ENCODE measurements at places on chromosomes 5 and 9.
A peak's percentile ranks its signal among the peaks of the same experiment; 100 is the strongest.

GRCh38 chr5:151463137-151464029, 16.0 kb downstream of the SLC36A1 start:
- no peak for DNase-seq

- peak; percentile 47 for DNase-seq
These were observed at the start of gene CDC14B for GRCh38 chr9:96619491-96620180. Gene CDC14B (minus strand): TSS chr9:96619843. CDS start chr9:96619378, 465 bp downstream.

DNA sequence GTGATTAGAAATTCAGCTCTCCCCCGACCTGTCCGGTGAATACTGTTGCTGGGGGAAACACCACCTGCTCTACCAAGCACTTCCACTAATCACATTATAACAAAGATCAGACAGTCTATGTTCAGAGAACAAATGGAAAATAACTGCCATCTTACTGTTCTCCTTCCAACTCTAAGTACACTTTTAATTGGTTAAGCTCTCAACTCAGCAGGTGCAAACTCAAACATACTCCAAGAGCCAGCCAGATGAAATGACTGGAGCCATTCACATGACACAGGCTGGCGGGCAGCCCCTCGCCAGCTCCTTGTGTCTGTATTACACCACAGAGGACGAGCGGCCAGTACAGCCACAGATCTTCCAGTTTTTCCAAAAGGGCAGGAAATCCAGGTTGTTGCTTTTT, 16.1 kb downstream of the LIFR start:
- DNase-seq = no peak

- DNase-seq = no peak
These were observed 3.6 kb downstream of the MARVELD2 start for GRCh38 chr5:69418554-69418953.

GRCh38 chr9:114112778-114113584, 13.9 kb upstream of the KIF12 start:
- no peak for DNase-seq

DNA sequence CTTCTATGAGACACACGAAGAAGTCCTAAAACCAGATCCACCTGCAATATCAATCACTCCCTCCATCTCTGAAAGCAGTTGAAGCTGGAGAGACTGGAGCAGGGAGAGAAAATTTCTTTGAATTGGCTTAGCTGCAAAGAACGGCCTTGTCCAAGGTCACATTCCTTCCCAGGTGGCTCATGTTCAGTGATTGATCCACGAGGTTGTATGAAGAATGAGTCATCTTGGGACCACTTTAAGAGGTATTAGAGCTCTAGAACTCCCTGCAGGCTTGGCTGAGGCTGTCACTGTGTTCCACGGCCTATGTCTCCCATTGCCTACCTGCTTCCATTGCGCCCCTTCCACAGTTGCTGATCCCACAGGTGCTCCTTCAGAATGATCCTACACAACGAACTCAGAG, 68.2 kb downstream of the HMHB1 start:
- no peak for DNase-seq

- DNase-seq = no peak
These were observed 18.4 kb downstream of the PTGS1 start for GRCh38 chr9:122389195-122389594.

- DNase-seq = no peak
These were observed 911 bp upstream of the PIK3R1 start for GRCh38 chr5:68214482-68215207.

- no peak for DNase-seq
These were observed 2.5 kb downstream of the SREK1IP1 start for GRCh38 chr5:64765804-64766504.

- no peak for DNase-seq
These were observed 442.7 kb upstream of the CD180 start for GRCh38 chr5:67639313-67639712.

DNA sequence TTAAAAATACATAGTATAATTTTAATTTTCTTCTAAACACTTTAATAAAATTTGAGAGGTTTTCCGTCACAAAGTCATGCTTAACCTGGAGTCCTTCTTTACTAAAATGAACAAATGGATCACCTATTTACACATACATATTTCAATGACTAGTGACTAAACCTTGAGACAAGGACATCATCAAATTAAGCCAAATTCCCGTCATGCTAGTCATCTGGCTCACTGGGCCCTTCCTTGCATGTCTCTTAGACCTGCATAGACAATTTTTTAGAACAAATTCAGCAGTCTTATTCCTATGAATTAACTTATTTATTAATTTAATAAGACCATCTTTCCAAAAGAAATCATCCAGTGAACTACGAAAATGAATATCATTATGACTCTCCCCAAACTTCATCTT, 26.6 kb downstream of the ERAP2 start:
- no peak for DNase-seq

GRCh38 chr9:81028504-81028903, 660.8 kb downstream of the TLE1 start:
- no peak for DNase-seq

DNA sequence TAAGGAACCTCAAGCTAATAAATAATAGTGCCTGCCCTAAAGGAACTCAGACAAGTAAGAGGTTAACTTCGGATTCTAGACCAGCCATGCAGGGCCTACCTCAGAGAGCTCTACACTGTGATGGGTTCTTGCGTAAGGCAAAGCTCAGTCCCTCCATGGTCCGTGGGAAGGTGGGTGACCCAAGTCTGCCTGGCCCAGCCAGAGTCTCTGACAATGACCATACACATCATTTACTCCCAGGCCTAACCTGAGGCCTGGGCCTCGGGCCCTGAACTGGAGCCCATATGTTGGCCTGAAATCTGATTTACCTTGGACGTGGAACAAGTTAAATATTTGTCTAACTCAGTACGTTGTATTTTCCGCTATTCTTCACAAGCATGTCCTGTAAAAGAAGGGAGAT, 55.1 kb downstream of the TMEM174 start:
- DNase-seq = no peak

- no peak for DNase-seq
These were observed 42.7 kb upstream of the HMCN2 start for GRCh38 chr9:130222833-130223232.

DNA sequence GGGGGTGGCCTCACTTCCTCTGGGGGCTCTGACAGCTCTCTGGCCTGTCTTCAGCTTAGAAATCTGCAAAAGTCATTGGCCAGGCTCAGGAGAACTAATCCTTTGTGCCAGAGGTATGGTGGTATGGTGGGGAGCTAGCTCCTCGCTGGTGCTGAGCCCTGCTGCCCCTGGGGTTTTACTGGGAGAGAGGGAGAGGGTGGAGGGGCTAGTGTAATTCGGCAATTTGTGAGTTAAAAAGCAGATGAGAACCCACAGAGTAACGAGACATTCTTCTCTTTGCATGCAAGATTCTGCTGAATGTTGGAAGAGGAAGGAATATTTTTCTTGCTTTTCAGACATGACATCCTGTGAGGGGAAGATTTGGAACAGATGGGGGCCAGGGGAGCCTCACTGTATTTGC, 65.5 kb upstream of the SPRY4 start:
- no peak for DNase-seq

DNA sequence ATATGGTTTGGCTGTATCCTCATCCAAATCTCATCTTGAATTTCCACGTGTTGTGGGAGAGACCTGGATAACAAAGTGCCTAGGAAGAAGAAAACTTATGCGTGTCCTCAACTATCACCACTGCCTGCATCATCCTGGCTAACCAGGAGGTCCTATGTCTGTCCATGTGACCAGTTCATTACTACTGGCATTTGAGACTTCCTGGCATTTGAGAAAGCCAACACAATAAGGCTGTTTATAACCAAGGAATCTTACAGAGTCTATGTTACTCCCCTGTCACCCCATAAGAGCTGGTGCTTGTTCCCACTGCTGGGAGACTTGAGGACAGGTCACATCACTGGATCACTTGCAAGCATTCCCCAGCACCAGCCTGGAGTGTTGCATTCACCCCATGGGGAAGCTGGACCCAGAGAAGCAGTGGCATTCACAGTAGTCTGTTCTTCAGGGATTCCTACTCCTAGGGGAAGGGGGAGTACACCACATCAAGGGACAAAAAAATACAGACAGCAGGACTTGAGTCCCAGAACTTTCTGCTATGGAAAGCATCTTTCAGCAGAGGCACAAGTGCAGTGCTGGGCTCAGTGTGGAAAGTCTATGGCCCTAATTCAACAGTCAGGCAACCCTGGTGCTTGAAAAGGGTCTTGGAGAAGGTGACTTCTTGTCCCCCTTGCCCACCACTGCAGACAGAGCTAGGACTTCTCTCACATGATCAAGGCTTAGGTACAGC, 717.1 kb downstream of the SEMA5A start:
- no peak for DNase-seq

DNA sequence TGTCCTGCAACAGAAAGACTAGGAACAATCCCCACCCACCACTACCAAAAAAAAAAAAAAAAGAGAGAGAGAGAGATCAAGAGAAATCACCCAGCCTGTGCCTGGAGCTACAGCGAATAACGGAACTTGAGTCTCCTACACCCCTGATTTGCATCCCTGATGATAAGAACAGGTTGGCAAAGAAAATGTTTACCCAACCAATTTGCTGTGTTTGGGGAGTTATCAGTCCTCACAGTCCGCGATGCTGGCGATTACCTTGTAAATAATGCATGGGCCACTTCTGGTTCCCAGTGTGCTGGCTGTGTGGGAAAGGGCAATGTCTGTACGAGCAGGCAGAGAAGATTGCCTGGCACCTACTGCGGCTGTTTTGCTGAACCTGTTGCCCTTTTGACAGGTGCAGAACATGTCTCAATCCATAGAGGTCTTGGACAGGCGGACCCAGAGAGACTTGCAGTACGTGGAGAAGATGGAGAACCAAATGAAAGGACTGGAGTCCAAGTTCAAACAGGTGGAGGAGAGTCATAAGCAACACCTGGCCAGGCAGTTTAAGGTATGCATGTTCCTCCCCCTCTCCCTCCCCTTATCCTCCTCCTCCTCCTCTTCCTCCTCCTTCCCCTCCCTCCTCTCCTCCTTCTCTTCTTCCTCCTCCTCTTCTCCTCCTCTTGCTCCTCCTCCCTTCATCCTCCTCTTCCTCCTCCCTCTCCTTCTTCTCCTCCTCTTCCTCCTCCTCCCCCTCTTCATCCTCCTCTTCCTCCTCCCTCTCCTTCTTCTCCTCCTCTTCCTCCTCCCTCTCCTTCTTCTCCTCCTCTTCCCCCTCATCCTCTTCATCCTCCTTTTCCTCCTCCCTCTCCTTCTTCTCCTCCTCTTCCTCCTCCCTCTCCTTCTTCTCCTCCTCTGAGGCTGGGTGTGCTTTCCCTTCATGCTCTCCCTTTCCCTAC, 8.3 kb downstream of the OLFM1 start:
- no peak for DNase-seq

GRCh38 chr5:138875946-138876345, 811 bp upstream of the LRRTM2 start:
- no peak for DNase-seq

DNA sequence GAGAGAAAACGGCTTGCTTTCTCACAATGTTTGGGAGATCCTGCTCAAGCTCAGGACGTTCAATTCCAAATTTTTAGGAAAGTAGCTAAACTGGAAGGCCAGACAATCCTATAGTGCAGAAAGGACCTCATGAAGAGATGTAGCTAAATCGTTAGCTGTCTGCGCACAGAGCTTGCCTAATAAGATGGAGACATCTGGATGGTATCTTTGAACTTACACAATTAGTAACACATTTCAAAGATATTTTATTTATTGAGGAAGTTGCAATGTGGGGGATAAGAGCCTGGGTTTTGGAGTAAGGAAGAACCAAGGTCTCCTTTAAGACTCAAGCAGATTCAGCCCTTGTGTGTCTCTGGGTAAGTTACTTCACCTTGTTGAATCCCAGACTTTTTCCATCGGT, 28.6 kb upstream of the RAB14 start:
- no peak for DNase-seq

- no peak for DNase-seq
These were observed 458.4 kb upstream of the C9orf72 start for GRCh38 chr9:28031521-28032267.

DNA sequence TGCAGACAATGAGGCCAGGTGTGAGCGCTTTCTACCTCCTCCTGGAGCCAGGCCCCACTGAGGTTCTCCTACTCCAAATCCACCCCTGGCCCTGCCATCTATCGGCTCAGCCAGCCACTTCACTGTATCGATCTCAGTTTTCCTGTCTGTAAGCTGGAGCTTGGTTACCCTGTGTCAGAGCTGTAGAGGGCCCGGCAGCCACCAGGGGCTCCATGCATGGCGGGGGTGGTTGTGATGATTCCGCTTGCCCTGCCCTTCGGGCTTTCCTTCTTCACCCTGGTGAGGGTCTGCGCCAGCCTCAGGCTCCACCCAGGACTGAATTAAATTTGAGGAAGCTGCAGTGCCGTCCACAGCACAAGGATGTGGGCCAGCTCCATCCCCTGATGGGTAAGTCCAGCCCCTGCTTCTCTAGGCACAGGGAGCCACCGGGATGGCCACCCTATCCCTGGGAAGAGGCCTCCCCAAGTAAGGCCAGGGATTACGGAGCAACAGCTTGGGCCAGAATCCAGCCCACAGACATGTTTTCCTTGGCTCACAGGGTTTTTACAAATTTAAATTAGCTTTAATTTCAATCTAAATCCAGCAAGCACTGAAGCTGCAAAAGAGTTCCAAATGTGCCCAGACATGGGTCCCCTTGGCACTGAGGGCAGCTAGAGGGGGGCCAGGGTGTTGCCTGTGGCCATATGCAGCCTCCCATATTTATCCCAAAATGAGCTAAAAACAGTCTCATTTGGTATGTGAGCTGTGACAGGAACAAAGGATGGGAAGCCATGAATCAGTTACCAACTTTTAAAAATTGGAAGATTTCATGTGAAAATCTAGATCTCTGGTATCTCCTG, 89.1 kb upstream of the FBXW11 start:
- no peak for DNase-seq

- no peak for DNase-seq
These were observed 84.2 kb downstream of the SGCD start for GRCh38 chr5:156411185-156411613.

- DNase-seq = peak; percentile 63
These were observed 2.9 kb downstream of the JAK2 start for GRCh38 chr9:4987961-4988421.

GRCh38 chr5:142915813-142916424, 145.7 kb downstream of the ARHGAP26 start:
- no peak for DNase-seq

GRCh38 chr5:18213666-18214065, 579.4 kb downstream of the TAF11L14 start:
- no peak for DNase-seq

GRCh38 chr9:38384990-38385848, 7.3 kb upstream of the ALDH1B1 start:
- DNase-seq = no peak

- DNase-seq = no peak
These were observed 358.3 kb upstream of the IRX1 start for GRCh38 chr5:3237276-3237868.

Data from stimulated activated naive CD4-positive, alpha-beta T cell (primary cell).